Stimulated activated CD8-positive, alpha-beta memory T cell treated with anti-CD3 and anti-CD28 coated beads, Interleukin-4, amount 100 ng/mL, for 1 hour (primary cell): ENCODE measurements at places on chromosomes 7 and 10.

DNA sequence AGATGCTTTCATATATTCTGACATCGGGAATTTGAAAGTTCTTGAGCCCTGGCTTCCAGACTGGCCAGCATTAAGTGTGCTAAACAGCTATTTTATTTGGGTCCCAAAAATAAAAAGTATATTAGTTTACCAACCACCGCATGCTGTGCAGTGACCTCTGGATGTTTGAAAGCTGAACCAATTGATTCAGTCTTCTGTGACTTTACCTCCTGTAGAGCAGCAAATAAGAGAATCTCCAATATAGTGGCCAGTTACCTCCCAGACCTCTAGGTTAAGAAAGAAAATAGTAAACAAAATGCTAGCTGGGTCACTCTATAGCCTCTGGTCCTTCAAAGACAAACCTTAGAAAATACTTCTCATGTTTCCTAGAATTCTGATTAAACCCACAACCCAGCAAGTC lies 424.6 kb upstream of the NFE2L3 start:
- no peak for DNase-seq

GRCh38 chr7:156005202-156005691 lies 193.0 kb upstream of the SHH start:
- no peak for DNase-seq

GRCh38 chr10:75620356-75620755 lies 188.9 kb downstream of the LRMDA start:
- no peak for DNase-seq

- DNase-seq: no peak
Observed at GRCh38 chr10:102159831-102160230, 7.6 kb downstream of the NOLC1 start.

DNA sequence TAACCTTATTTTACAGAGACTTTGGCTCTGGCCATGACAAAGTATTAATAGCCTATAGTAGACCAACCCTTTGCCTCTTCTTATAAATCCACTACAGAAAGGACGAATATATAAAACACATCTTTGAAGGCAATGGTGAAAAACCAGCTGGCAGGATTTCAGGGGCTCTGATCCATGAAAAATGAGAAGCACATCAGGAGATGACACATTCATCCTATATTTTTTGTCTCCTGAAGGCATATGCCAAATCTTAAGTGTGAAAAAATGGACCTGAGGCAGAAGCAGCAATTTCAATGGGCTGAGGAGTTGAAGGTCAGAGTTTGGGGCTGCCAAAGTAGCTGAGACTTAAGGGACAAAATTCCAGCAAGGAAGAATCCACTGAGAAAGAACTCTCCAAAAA lies 14.4 kb downstream of the RNF216 start:
- DNase-seq: no peak

DNA sequence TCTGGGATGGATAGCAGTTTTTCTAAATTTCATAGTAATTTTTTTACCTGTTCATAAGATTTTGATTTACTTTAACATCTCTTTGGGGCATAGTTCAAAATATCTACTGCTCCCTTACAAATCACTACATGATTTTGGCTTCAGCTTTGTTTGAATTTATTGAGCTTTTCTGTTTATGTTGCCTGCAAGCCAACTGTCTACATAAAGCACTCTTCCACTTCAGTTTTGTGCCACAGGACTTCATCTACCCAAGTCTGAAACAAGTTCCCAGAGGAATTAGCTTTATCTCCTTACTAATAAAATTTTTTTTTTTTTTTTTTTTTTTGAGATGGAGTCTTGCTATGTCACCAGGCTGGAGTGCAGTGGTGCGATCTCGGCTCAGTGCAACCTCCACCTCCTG lies 45.4 kb upstream of the KMT2E start:
- DNase-seq: no peak

- no peak for DNase-seq
Observed at GRCh38 chr10:24706479-24707118, 17.1 kb downstream of the ARHGAP21 start.

- DNase-seq: no peak
Observed at GRCh38 chr10:113550365-113550764, 2.5 kb upstream of the HABP2 start.

DNA sequence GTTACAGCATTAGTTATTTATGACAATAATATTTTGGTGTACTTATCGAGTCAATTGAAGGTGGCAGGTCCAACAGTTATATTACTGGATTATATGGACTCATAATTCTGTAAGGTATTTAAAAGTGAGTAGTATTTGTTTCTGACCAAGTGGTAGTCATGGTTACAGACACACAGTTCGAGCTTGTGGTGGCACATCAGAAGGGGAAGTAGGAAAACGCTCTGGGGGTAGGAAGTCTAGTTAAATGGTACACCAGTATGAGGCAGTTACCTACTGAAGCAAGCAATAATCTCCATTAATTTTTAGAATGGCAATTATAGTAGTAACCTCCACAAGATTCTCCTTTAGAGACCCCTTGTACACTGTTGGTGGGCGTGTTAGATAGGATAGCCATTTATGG lies 541.2 kb downstream of the ETV1 start:
- DNase-seq: no peak

DNA sequence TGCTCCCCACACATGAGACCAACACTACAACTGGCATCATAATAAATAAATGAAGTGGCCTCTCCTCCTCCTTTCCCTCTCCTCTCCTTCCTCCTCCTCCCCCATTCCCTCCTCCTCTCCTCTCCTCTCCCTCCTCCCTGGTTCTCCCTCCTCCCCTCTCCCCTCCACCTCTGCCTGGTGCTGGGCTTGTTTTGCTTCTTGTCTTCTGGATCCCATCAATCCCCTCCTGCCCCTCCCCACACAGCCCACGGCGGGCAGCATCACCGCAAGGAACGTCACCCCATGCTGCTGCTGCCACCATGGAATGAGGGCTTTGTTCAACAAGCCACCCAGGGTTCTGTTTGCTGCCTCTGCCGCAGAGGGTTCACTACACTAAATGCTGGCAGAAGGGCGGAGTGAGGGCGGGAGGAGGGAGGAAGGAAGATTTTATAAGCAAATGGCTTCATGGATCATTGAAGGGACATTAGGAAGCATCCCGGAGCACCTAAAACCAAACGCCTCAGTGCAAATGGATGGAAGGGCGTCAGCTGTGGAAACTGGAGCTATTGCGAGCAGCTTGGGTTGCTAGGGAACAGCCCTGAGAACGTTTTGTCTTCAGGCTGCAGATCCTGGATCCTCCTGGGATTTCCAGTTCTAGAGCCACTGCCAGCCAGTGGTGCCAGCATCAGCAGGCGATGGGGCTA lies 379.7 kb upstream of the ZMIZ1 start:
- no peak for DNase-seq

GRCh38 chr10:5400468-5401240 lies 4.0 kb downstream of the TUBAL3 start:
- DNase-seq: no peak

DNA sequence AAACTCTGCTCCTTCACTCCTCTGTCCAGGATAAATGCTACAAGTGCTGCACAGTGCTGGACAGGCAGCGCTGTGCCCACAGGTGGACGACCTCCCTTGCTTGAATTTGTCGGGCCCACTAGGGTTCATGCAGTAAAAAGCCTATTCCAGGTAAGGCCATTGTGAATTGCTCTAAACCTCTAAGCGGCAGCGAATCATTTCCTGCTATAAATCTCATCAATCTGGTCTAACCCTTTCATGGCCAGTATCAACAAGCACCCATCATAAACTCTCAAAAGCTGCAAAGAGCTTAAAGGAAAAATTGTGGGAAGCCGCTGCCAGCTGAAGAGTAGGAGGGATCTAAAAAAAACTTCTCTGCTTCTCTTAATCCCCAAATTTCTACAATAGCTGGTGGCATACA lies 134.2 kb downstream of the SLC25A13 start:
- no peak for DNase-seq

GRCh38 chr10:103558911-103559310 lies 65.4 kb downstream of the NEURL1 start:
- no peak for DNase-seq

DNA sequence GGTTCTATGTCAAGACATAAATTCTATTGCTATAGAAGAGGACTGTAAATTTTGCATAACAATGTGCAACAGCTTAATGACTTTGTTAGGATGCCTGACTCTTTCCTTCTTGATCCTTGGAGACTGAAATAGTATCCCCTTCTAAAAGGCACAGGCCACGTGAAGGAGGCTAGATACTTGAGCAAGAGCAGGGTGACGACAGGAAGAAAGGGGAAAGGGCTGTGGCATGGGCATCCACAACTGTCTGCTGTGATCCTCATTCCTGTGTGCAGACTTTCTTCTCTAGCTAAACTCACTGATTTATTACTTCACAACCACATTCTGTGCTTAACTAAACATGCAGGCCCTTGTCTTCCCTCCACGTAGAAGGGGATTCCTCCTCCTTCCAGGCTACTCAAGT lies 1111.8 kb upstream of the C7orf33 start:
- DNase-seq: no peak

- DNase-seq: no peak
Observed at GRCh38 chr10:118173296-118173695, 126.6 kb upstream of the RAB11FIP2 start.

- no peak for DNase-seq
Observed at GRCh38 chr10:76961841-76962240, 675.8 kb downstream of the KCNMA1 start.

GRCh38 chr7:35717013-35717412 lies 22.1 kb upstream of the HERPUD2 start:
- no peak for DNase-seq

GRCh38 chr10:10794046-10794445 lies 223.6 kb upstream of the CELF2 start:
- no peak for DNase-seq

DNA sequence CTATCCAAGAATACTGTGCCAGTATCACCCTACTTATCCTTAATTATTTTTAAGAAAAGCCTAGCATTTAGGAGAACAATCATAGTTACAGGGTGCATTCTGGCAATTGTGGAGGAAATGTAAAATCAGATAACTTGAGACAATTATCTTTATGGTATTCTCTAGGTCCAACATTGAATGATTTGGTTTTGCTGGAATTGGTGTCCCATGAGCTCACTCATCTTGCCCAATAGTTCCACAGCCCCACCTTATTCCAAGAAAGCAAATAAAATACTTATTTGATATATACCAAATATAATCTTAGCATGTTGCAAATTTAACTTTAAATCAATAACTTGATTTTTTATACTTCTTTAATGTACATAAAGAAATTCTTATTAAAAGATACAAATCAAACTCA lies 65.3 kb downstream of the DGKB start:
- no peak for DNase-seq

- DNase-seq: no peak
Observed at GRCh38 chr7:92834507-92835260, 1.7 kb downstream of the CDK6 start.

- DNase-seq: no peak
Observed at GRCh38 chr10:113991091-113991860, 52.4 kb upstream of the ADRB1 start.

DNA sequence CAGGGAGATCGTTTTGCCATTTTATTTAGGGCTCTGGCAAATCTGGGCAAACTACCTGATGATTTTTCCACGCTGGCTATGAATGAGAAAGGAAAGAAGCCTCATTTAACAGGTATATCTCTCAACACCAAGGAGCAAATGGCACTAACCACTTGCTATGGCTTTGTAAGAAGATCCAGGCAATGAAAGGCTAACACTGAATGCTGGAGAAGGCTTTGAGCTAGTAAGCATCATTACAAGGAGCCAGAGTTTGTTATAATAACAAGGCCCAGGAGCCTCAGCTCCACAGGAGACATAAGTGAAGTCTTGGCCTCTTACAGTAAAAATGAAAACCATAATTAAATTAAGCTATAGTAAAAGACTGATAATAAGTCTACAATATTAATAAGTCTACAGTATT lies 123.1 kb downstream of the CNOT4 start:
- no peak for DNase-seq
